Progenitor cell of endocrine pancreas (in vitro differentiated cells): ENCODE measurements at places on chromosomes 5 and 9. TPM values are rescaled to one million over a fixed set of nuclear protein-coding genes. Genes with fewer than 3 reads are reported as not detected.

CA9 gene
- total RNA-seq: 0.31 and 0.49 TPM in 2 replicates

OLFM1 gene
- 1.7 and 1.8 TPM in 2 replicates for total RNA-seq

ASTN2 gene
- 27.1 and 29.0 TPM in 2 replicates for total RNA-seq

TEX10 gene
- total RNA-seq: 35.1 and 38.6 TPM in 2 replicates

NR4A3 gene
- 1.2 and 1.4 TPM in 2 replicates for total RNA-seq

C9 gene
- not detected in 2 replicates for total RNA-seq

SLC34A3 gene
- 0.26 and 0.27 TPM in 2 replicates for total RNA-seq

IL5 gene
- not detected in 2 replicates for total RNA-seq

FOXD4L4 gene
- total RNA-seq: 0.16 and 0.19 TPM in 2 replicates

CNTNAP3 gene
- total RNA-seq: 1.6 and 1.7 TPM in 2 replicates

HNRNPAB gene
- 214 and 223 TPM in 2 replicates for total RNA-seq

SHISAL2B gene
- total RNA-seq: 0.51 TPM in 1 of 2 replicates, not detected in the other

IL3 gene
- not detected in 2 replicates for total RNA-seq
